Esophagus squamous epithelium (tissue), 5 donors: ENCODE measurements at places on chromosomes 2 and 18.
A peak's percentile ranks its signal among the peaks of the same experiment; 100 is the strongest.

DNA sequence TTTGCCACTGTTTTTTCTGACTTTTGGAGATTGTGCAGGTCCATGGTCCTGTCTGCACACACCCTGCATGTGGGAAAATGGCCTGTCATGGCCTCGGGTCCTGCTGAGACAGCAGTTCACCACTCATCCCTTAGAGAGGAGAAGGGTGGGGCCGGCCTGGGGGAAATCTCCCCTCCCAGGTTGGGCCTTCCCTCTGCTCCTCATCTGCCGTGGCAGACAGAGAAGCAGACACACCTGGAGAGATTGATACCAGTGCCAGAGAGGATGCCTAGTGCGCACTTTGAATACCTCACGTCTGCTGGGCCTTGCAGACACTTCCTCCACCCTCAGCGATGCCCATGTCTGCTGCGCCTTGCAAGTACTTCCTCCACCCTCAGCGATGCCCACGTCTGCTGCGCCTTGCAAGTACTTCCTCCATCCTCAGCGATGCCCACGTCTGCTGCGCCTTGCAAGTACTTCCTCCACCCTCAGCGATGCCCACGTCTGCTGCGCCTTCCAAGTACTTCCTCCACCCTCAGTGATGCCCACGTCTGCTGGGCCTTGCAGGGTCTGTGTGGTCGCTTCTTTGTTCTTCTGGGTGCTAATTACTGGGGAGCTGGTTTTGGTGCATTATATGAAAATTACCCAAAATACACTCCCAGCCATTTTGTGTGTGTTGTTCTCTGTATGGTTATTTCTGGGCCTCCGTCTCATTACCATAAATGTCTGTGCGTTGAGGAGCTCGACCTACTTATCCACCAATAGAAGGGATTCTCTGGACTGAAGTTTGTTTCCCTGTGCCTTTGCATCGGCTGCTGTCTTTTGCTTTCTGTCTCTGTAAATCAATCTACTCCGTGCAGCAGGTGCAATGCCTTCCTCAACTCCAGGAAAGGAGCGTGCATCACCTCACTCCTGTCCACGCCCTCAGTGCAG lies 186.9 kb upstream of the PXDN start:
- DNase-seq: no peak

GRCh38 chr2:238644095-238645081 lies 203.5 kb upstream of the TWIST2 start:
- no peak for DNase-seq

GRCh38 chr2:218894151-218894879 lies 13.7 kb downstream of the WNT10A start:
- DNase-seq: no peak

GRCh38 chr2:222842491-222843174 lies 18.2 kb upstream of the ACSL3 start:
- no peak for DNase-seq

DNA sequence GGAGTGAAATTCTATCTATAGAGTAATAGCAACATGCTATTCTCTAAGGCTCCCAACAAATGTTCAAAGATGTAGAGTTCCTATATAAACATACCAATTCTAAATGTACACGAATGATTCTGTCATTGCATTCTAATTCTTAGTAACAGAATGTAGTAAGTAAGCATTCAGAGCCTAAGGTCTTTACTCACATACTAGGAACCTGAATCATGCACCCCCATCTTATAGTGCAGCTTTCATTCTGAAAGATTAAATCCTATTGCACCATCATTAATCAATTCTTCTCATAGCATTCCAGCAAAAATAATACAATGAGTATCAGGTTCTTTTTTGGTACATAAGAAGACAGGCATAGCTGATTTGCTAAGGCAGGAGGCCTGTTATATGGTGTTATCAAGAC lies 230.0 kb downstream of the NCKAP5 start:
- no peak for DNase-seq

DNA sequence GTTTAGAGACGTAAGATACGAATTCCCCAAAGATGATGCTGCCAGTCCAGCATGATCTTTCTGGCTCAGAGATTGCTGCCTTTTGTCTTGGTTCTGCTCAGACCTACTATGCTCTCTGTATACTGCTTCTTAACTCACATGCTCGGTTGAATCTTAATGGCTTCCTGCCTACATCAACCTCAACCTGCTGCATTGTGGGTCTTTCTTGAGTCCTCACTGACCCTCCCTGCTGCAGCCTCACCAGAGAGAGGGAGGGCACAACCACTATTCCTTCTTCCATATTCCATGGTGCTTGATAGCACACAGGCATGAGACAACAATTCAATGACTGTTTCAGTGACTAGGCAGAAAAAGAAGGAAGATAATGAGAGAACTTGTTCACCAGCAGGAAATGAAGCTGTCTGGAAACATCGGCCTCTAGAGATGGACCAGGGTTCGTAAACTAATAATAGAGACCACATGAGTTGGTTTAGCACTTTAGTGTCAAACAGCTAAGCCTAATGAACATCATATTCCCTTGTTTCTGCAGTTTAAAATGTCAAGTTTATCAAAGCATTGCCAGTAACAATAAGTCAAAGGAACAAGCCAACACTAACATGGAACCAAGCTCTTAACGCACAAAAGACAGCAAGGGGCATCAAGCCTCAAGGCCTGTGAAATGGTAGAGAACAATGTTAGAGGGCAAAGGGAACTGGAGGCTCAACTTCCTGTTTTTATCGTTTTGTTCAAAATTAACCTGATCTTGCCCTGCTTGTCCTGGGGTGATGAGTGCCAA lies 333.9 kb downstream of the PDE11A start:
- DNase-seq: no peak

GRCh38 chr18:71001597-71001996 lies 712.8 kb downstream of the SOCS6 start:
- no peak for DNase-seq

GRCh38 chr2:159895258-159896065 lies 97.5 kb upstream of the CD302 start:
- DNase-seq: no peak

DNA sequence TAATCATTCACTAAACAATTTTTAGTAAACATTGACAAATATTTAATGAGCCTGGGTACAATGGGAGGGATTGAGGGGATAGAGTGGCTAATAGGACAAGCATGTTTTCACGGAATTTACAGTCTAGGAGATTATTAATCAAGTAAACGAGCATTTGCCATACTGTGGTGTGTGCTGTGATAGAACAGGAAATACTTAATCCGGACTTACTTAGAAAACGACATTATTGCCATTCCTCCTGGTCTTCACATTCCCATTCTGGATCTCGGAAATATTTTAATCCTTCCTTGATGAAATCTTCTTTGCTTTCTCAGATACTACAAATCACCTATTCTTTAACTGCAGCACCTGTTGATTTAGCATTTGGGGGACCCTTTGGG lies 905 bp downstream of the TTLL4 start:
- DNase-seq: no peak

DNA sequence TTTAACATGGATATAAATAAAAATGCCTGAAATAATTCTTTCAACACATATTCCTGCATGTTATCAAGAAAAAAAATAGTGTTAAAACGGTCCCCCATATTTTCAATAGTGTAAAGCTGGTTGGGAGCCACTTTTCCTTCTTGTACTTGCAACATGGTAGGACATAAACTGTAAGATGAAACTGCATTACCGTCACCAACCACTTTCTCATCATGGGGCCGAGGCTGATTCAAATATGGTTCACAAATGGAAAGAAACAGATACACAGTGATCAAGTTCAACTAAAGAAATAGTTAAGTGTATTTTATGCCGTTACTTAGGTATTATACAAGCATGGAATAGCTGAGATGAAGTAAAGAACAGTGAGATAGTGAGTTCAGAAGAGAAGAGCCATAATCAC lies 360.7 kb downstream of the ZEB2 start:
- DNase-seq: no peak

GRCh38 chr2:70328921-70329561 lies 27.2 kb upstream of the FAM136A start:
- no peak for DNase-seq

DNA sequence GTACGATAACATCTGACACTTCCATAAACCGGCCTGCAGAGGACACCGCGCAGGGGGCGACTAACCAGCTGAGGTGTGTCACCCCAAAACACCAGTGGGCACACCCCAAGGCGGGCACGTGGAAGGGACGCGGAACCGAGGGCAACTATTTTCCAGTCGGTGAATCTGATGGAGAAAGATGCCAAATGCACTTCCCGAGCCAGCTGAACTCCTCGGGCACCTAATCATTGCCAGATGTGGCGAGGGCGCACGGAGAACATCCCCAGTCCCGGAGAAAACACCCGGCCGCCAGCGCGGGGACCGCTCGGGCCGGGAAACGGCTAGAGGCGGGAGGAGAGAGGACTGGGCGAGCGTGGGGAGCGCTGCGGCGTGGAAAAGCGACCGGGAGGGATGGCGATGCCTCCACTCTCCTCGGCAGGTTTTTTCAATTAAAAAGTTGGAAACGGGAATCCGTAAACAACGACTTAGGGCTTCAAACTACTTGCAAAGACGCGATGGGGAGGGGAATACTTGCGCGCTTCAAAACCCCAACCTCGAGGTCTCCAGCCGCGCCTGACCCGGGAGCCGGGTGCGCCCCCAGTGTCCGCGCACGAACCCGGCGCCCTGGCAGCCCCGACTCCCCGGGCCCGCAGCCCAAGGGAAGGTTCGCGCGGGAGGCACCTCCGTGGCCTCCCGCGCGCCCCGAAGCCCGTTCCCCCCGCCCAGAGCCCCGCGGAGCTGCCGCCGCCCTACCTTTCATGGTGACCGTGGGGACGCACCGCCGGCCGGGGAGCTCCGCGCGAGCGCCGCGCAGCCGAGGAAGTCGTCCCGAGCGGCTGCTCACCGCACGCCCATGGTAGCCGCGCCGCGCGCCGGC lies 497 bp downstream of the COLEC12 start:
- no peak for DNase-seq

DNA sequence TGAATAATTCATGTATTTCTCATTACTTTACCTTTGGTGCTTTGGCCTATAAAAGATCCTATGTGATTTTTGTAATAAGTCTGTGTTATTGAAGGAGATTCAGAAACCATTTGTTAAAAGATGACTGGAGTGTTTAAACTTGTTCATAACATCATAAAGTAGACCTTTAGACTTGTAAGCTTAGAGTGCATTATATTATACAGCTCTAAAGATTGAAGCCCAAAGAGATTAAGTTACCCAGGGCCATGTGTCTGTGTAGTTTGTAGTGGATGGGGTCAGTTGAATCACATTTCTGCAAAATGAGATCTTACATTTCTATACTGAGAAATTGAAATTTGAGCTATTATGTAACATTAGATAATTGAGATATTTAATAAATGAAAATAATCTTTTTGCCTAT lies 60.2 kb upstream of the STON1 start:
- no peak for DNase-seq

GRCh38 chr2:143633419-143633818 lies 504.2 kb downstream of the ARHGAP15 start:
- no peak for DNase-seq

GRCh38 chr2:176105078-176105729 lies 1.9 kb upstream of the HOXD11 start:
- no peak for DNase-seq

GRCh38 chr2:201642086-201642578 lies 1.2 kb downstream of the TMEM237 start:
- no peak for DNase-seq

DNA sequence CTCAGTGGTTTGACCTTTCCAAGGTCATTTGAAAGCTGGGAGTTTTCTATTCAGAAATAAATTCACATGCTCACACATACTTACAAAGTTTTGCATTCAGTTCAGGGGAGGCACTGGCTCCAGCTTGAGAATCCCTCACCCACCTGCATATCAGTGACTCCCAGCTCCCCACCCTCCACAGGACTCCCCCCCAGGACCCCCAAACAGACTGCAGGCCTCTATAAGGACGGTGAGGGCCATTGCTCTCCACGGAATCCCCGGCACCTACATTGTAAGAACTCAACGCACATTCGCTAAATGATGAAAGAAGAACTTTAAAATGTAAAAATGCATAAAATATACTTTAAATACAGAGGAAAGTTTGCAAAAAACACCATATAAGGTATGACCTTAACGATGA lies 97.2 kb upstream of the TEX51 start:
- no peak for DNase-seq

DNA sequence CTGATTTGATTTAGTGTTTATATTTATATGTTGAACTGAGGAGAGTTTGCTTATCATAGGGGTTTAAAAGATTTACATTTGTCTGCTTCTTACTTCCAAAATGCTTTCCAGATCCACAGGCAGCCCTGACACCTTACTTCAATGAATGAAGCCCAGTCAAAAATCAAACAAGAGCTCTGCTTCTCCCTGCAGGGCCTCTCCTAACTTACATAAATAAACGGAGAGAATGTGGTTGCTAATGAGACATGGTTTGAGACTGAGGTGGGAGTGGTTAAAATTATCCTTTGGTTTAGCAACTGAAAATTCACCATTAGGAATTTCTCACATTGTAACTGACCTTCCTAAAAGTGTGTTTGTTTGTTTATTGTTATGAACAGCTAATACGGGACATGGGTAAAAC lies 612.3 kb upstream of the FANCL start:
- no peak for DNase-seq

DNA sequence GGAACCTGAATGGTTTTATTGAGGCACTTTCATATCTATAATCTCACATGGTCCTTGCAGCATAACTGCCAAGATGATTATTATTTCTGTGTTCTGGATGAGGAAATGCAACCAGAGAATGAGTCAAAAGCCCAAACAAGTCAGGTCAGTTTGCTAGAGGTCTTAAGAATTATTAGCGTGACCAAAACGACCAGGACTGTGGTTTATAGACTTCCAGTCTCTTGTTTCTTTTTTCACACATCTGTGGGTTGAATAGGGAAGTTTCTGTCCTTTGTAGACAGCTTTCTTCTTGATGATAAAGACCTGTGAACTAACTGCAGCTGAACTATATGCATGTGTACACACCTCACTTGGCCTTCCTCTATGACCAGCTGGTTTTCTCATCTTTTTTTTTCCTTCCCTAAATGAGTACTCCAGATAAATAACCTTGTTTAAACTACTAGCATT lies 13.9 kb downstream of the ADAM23 start:
- no peak for DNase-seq

- no peak for DNase-seq
Observed at GRCh38 chr2:127643439-127644065, 2.4 kb upstream of the GPR17 start.

GRCh38 chr18:55549474-55550104 lies 38.4 kb downstream of the TCF4 start:
- no peak for DNase-seq

- no peak for DNase-seq
Observed at GRCh38 chr2:216860426-216861137, 718 bp upstream of the TNP1 start.

DNA sequence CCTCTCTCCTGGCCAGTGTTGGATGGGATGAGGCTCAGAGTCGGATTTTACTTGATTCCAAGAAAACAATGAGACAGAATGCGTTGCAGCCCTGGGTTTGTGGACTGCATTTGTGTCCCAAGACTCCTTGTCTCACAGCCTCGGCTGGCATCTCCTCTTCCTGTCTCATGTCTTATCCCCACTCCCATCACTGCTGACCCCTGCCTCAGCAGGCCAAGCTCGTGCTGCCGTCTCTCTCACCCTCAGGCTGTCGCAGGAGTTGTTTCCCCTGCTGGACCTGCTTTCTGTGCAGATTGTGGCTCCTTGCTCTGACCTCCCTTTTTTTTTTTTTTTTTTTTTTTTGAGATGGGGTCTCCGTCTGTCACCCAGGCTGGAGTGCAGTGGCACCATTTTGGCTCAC lies 70.2 kb upstream of the RALBP1 start:
- no peak for DNase-seq

GRCh38 chr2:121530212-121530705 lies 421 bp upstream of the RNU4ATAC start:
- DNase-seq: peak; percentile 25
